ENCODE measurements at places on chromosomes 2 and 18.

DNA sequence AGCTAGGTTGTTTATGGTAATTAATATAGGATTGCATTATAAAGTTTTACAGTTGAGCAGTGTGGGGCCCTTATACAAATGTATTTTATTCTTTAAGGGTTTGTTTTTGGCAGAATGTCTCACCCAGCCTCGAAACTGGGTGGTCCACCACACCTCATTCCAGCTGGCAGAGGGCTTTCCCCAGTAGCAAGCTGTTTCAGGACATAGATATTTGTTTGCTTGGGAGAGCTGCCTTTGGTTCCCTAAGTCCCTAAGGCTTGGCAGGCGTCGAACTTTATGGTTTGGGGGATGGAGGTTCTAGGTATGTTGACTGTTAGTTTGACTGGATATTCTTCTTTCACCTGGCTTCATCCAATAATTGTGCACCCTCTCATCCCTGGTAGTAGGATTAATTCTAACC is 205.9 kb downstream of the KCNS3 start:
- no peak for DNase-seq

DNA sequence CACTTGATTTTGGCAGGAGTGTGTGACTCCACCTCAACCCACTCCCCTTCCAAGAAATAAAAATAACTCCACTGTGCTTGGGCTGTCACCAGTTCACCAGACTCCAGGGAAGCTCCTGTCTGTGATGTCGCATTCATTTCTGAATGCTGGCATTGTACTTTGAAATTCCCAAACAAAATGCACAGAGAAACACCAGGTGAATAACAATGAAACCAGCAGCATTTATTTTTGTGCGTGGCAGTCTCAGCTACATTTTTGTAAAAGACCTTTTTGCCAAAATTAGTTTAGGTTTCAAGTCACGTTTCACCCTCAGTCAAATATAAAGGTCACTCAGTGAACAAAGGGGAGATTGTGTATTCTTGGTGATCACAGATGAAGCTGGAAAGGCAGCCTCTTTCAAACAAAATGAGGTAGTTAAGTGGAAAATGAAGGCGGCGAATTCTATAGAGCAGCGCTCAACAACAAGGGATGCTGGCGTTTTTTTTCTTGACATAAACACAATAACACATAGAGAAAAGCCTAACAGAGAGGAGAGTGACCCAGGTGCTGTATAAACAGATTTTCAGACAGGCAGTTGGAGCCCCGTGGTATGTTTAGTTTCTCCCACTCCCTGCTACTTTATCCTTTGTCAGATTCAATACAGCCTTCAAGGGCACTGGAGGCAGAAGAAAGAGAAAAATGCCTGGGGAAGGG is 210.3 kb upstream of the GCFC2 start:
- DNase-seq: no peak

DNA sequence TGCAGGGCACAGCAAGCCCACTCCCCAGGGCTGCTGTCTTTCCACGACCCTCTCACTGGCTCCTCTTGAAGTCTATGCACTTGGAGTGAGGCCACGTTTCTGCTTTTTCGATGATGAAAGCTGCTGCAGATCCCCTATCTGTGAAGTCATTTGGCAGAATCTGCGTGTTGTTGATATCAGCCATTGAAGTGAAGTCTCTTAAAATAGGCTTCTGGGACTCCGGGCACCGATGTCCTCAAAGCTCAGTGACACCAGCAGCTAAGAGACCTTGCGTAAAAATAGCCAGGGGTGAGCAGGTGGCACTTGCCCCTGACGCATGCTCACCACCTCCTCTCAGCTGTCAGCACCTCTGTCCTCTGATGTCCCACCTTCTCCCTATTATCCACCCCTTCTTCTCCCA is 89.4 kb upstream of the FHL2 start:
- no peak for DNase-seq

DNA sequence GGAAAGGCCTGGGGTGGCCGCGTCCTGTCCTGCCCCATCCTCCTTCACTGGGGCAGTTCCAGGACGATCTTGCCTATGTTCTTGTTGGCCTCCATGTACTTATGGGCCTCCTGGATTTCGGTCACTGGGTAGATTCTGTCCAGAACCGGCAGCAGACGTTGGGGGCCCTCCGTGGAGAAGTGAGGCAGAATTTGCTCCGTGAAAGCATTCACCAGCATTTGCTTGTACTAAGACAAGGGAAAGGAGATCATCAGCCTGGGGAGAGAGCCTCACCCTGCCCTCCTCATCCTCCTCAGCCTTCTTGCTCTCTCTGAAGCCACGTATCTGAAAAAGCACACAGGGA is 1.4 kb upstream of the SF3B6 start:
- no peak for DNase-seq

GRCh38 chr2:30332791-30333453 is 101.6 kb downstream of the LBH start:
- peak; percentile 25 for DNase-seq

DNA sequence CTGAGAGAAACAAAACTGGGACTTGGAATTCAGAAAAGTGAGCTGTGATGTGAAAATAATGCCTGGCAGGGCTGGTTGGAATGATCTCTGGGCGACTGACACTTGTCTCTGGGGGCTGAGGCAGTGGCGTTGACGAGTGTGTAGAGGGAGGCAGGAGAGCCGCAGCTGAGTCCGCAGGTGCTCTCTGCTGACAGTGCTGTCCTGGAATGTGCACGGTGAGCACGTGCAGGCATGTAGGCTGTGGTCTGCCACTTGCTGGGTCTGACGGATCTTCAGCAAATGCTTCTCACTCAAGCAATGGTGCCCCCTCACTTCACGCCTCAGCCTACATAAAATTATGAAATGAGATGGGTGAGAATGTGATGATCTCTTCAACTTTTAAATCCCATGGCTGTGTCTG is 38.5 kb upstream of the ATP9B start:
- DNase-seq: no peak

DNA sequence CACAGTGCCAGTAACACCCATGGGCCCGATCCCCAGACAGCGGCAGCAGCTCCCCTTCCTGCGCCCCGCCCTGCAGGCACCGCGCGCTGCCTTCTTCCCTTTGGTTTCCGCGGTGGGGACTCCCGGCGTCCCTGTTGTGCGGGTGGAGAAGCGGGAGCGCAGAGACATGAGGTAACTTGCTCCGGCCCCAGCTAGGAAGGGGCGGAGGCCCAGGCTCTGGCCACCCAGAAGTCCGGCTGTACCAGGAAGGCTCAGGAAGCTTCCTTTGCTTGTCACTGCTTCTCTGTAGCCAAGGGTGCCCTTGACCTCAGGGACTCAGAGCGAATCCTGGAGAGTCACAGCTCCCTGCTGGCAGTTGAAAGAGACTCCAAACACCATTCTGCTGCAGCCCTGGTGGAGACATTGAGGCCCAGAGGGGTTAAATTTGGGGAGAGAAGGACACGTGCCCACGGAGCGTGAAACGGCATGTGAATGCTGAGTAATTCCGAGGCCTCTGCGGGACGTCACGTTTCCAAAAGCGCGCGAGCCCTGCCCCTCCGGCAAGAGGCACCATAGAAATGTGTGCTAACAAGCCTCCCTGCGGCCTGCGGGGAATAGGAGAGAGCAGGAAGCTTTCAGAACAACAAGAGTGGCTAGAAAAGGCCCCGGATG is 6.7 kb upstream of the ADCY3 start:
- no peak for DNase-seq

DNA sequence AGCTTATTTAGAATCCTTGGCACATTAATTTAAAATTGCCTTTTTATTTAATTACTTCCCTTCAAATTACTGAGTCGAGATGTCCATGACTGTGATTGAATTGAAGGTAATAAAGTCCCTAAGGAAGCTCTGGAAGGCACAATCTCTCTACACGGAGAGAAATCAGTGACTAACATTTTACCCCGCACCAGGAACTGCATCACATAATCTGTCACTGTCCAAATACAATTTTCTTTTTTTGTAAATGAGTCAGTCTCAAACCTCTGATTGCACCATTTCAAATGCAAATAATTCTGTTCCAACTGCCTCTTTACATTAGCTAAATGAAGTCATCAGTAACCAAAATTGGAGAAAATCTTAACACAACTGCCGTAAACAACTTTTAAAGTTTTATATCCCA is 311.9 kb downstream of the CCDC178 start:
- DNase-seq: no peak

GRCh38 chr2:36653967-36654694 is 42.4 kb upstream of the VIT start:
- no peak for DNase-seq

- DNase-seq: no peak
These were observed 6.5 kb upstream of the PPP3R1 start for GRCh38 chr2:68258851-68259250.

GRCh38 chr2:15636972-15637785 is 45.5 kb downstream of the DDX1 start:
- peak; percentile 26 for DNase-seq

DNA sequence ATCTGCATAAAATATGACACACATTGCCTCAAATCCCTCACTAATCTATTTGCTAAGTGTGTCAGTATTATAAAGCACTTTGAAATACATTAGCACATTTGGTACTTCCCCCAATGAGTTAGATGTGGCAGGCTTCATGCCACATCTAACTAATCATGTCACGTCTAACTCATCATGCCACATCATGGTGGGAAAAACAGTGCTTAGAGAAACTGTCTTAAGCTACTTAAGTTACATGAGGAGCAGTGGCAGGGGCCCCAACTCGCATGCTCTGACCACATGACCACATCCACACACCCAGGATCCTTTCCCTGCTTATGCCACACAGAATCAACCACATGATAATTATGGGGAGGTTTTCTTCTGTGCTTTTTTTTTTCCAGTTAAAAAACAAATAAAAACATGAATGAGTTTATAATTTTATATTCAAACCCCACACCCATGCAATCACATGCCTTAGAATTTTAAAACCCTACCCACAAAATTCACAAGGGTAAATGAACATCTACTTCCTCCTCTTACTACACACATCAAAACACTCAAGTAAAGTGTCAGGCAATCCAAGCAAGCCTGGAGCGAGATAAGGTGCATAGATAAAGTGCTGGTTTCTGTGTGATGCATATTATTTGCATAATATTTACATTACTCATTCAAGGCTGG is 1.6 kb downstream of the ABCA12 start:
- DNase-seq: no peak

DNA sequence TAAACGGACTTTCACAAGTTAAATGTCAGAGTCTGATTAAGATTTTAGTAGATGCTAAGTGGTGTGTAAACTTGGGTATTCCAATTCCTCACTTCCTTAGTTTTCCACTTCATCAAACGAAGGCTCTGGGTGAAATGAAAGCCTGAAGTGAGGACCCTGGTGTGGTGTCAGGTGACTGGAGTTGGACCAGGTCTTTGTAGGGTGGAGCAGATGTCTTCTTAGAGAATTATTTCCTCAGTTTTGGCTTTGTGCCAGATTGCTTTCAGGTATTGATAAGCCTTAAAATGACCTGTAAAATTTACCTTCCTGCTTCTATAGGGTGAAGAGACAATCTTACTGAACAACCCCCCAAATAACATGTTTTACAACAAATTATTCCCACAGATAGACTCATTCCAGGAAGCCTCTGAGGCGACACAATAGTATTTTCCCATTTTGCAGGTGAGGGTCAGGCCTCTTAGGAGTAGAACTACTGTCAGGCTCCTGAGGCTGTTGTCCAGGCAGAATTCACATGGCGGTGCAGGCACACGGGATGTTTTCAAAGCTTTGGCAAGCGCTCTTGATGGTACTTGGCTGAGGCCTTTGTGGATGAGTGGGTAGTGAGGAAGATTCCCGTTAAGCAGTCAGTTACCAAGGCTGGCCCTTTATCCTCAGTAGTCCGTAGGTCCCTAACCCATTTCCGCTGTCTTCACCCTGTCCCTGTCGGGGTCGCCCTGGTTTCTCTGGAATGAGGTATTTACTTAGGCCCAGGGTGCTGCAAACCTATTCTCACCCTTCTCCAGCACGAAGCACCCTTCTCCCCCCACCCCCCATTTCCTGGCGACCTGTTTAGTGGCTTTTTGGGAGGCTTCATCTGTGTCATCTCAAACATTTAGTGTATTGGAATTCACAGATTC is 6.6 kb downstream of the RPS7 start:
- no peak for DNase-seq

GRCh38 chr18:33472509-33472908 is 32.0 kb upstream of the CCDC178 start:
- no peak for DNase-seq

- DNase-seq: no peak
These were observed 156.2 kb downstream of the HRH4 start for GRCh38 chr18:24616653-24617052.

DNA sequence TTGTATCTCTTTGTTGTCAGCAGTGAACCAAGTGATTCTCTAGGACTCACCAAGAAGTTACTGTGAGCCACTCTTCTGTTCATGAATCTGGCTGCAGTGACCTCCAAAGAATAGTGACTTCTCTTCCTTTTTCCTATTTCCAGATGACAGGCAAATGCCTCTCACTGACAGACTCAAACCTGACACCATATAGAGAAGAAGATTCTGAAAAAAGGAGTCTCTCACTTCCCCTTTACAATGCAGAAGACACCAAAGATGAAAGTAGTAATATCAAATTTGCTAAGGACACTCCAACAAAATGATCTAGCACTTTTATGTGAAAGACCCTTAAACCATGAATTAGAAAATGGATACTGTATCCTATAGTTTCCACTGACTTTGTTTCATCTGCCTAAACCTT is 44.4 kb upstream of the SETBP1 start:
- no peak for DNase-seq

DNA sequence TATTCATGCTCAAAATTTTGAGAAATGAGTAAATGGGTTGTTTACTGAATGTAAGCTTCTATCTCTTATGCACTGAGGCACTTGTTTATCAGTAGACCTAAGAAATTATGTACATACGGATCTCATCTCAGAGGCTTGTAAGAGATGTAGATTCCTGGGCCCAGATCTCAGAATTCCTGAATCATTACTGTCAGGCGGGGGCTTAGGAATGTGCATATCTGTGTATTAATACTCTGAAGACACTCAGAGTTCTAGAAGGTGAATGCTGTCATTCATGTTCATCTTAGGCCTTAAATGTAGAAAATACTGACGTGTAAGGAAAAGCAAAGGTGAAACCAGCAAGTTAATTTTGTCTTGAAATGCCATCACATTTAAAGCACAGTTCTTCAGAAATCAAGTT is 169.6 kb downstream of the FMNL2 start:
- DNase-seq: no peak

- no peak for DNase-seq
These were observed 107.1 kb downstream of the TFCP2L1 start for GRCh38 chr2:121177896-121178295.

GRCh38 chr18:4024702-4025101 is 430.4 kb downstream of the DLGAP1 start:
- no peak for DNase-seq

DNA sequence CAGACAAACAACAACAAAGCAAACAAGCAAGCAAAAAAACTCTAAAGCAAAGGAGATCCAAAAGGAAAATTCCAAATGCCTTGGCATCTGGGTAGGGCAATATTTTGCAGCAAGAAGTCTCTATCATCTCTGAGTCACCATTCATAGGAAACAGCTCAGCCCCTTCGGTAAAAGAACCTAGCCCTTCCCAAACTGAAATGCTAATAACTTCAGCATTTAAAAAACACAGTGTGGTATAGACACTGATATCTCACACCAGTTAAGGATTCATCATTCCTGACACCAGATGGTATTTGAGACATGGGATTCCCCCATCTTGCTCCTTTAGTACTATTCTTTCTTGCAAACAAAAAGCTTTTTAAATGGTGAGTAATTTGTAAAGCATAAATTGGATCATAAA is 491.8 kb downstream of the TXNL1 start:
- no peak for DNase-seq

- DNase-seq: no peak
These were observed 120.9 kb upstream of the ST6GAL2 start for GRCh38 chr2:107006836-107007235.
